ENCODE measurements at places on chromosomes 16 and 17.

DNA sequence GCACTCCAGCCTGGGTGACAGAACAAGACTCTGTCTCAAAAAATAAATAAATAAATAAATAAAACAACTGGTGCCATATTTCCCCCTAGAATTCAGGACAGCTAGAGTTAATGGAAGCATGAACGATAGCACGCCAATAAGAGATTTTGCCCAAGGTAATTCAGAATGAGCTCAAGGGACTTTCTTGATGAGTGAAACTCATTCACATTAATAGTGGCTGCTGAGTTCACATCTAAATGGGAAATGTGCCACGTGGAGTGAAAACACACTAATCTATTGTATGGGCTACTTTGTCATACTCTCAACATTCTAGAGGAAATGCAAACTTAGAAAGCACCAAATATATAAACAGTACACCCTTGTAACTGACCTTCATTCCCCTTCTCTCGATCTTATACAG, 47.4 kb upstream of the PSMD7 start:
- DNase-seq, result no peak

- DNase-seq, result peak; percentile 30
Observed at GRCh38 chr16:58409316-58409973, 17.2 kb downstream of the GINS3 start.

DNA sequence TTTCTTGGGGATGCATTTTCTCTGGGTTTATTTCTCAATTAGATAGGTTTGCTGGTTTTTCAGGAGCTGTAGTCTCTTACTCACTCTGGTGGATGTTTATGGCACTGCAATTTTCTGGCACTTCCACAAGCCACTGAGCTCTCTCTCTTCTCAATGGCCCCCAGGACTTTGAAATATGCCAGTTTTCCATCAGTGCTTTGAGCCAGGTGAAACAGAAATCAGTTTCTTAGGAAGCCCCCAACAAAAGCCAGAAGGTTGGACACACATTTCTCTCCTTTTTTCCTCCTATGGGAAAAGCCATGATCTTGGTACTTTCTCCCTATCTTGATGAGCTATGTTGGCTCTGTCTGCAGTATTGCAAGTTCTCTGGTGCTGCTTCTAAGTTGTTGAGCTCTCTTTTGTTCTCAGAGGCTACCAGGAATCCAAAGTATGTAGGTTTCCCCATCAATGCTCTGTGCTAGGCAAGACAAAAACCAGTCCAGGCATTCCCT, 90.7 kb upstream of the SMIM36 start:
- DNase-seq, result peak; percentile 40

DNA sequence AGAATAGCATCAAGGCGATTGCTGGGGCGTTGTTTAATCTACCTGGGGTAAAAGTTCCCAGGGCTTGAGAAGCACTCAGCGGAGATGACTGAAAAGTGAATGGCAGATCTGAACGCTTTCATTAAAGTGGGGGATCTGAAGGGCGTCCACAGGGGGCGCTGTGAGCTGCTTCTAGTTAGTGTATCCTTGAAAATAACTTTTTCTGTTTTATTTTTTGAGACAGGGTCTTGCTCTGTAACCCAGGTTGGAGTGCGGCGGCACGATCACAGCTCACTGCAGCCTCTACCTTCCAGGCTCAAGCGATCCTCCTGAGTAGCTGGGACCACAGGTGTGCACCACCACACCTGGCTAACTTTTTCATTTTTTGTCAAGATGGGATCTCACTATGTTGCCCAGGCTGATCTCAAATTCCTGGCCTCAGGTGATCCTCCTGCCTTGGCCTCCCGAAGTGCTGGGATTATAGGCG, 360.4 kb downstream of the SEC14L1 start:
- peak; percentile 55 for DNase-seq

- no peak for DNase-seq
Observed at GRCh38 chr16:69693916-69694315, 32.4 kb downstream of the NQO1 start.

GRCh38 chr17:9522074-9522473, 53.5 kb downstream of the STX8 start:
- DNase-seq, result peak; percentile 60

DNA sequence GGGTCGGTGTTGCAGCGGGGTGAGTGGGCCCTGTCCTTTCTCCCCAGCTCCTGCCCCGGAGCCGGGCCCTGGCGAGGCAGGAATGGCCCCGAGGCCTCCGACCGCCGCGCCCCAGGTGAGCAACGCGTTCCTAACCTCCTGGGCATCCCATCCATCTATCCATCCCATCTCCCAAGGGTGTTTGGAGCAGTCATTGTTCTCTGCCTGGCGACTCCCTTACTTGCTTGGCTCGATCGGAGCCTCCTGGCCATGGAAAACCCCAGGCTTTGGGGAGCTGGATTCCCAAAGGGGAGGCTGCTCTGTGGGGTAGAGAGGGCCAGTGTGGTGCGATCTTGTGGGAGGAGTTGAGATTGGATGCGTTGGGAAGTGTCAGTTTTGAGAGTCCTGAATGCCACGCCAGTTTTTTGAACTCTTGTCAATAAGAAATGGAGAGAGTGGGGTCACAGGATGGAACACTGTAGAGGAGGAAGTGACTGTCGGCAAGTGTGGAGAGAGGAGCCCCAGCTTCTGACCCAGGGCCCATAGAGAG, 684 bp downstream of the ZFP90 start:
- DNase-seq, result peak; percentile 16

GRCh38 chr17:28527859-28528258, 21.7 kb downstream of the FOXN1 start:
- DNase-seq, result no peak

- DNase-seq, result no peak
Observed at GRCh38 chr17:57577751-57578607, 167.1 kb downstream of the CCDC182 start.

- DNase-seq, result peak; percentile 40
Observed at GRCh38 chr17:35373984-35374765, 754 bp upstream of the SLFN11 start.

DNA sequence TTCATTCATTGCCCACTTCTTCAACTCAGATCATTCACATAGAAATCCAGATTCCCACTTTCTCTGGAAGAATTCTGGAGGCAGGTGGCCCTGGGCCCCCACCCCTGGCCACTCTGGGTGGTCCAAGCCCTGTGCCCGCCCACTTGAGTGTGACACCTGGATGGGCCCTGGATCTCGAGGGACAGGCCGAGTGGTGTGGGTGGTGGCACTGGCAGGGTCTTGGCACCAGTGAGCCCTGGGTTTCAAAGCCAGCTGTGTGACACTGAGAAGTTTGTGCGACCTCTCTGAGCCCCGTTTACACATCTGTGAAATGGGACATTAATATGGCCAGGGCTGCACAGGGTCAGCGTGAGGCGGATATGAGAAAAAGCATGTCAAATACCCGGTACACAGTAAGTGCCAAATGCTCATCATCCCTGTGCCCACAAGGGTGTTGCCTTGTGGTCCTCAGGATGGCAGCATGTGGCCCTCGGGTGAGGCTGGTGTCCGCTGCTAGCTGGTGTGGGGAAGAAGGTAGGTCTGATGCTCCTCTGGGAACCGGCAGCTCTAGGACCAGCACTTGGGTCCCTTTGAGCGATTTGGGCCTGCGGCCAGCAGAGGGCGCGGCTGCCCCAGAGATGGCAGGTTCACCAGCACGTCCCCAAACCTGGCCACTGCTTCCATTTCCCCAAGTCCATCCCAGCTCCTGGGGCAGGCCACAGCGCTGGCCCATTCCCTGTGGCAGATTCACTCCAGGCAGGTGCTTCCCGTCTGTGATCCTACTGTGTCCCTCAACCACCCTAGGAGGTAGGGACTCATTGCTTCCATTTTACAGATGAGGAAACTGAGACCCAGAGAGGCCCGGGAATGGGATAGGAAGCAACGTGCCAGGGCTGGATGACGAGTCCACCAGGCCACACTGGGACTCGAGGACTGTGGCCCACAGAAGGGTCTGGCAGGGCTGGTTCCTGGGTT, 3.6 kb downstream of the OSGIN1 start:
- DNase-seq, result peak; percentile 68

- DNase-seq, result no peak
Observed at GRCh38 chr16:68900009-68900408, 56.7 kb downstream of the TANGO6 start.

DNA sequence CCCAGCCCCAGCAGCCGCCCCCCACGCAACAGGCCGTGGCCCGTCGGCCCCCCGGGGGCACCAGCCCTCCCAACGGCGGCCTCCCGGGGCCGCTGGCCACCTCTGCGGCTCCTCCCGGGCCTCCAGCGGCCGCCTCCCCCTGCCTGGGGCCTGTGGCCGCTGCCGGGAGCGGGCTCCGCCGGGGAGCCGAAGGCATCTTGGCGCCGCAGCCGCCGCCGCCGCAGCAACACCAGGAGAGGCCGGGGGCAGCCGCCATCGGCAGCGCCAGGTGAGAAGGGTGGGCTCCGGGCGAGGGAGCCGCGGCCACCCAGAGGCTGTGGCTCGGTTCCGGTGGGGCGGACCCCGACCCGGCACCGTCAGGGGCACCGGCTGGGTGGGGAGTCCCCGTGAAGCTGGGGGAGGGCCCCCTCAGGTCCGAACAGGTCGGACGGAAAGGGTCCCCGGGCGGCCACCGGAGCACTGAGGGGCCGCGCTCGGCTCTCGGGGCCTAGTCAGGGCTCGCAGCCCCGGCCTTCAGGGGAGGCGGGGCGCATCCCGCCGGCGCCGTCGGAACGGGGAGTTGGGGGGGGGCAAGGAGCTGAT, 583 bp downstream of the ATXN2L start:
- DNase-seq, result no peak

GRCh38 chr17:81391936-81392908, 3.0 kb upstream of the BAHCC1 start:
- no peak for DNase-seq

DNA sequence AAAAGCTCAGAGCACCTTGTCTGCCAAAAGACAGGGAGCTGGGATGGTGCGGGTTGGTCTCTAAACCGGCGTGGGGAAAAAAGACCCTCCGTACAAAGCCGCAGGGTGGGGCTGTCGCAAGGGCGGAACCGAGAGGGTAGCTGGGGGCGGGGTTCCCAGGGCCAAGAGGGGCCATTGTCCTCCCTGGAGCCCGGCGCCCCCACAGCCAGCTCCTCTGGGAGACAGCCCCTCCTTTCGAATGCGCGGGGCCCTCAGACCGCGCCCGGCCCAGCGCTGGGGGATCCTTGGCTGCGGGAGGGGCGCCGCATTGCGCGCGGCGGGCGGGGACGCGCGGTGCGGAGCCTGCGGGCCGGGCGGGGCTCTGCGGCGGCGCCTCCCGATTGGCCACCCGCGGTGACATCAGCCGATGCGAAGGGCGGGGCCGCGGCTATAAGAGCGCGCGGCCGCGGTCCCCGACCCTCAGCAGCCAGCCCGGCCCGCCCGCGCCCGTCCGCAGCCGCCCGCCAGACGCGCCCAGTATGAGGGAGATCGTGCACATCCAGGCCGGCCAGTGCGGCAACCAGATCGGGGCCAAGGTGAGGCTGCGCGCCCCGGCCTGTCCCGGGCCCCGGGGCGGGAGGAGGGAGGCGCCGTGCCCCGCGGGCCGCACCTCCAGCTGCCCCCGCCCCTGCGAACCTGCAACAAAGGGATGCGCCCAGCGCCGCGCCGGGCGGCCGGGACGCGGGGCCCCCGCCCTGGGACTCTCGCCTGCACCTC, at the start of gene TUBB3:
TSS of gene TUBB3 (plus strand) at position 459 of the 756 bp plus-strand sequence. CDS start at position 519, 60 bp downstream.
- DNase-seq, result peak; percentile 94

DNA sequence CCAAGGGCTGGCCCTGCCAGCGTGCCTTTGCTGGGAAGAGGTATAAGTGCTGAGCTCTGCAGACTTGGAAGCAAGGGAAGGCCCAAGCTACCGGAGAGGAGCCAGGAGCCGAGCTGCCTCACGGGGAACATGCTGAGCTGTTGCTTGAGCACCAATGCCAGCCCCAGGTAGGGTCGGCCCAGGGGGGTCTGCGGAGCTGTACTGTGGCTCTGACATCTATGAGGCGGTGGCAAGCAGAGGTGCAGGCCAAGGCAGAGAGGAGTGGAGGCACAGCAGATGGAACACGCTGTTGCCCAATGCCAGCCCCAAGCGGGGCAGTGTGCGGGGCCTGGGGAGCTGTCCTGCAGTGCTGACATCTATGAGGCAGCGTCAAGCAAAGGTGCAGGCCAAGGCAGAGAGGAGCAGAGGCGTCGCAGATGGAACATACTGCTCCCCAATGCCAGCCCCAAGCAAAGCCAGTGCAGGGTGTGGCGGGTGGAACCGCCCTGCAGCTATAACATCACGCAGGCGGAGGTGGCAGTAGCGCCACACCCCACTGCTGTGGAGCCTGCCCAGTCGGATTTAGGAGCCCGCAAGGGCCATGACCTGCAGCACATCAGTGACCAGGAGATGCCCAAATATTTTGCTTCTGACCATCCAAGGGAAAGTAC, 10.0 kb downstream of the GGA2 start:
- DNase-seq, result no peak

DNA sequence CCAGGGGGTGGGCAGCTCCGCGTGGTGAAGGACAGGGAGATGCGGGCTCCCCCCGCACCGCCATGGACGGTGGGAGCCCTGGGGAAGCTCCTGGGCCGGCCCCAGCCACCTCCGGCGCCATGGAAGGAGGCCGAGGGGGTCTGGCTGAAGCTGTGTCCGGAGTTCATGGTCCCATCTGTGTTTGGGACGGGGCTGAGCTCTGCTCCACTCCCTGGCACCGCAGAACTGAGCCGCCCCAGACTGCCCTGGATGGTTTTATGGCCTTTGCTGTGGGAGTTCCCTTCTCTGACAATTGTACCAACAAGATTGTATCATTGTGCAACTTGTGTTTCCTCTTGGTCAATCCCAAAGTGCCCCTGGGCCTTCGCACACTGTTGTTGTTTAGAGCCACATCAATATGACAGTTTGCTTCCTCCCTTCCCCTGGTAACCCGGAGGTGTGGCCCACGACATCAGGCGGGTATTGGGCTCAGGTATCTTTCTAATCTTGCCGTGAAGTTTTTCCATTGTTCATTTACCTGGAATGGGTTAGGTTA, 942 bp downstream of the KRT23 start:
- no peak for DNase-seq

DNA sequence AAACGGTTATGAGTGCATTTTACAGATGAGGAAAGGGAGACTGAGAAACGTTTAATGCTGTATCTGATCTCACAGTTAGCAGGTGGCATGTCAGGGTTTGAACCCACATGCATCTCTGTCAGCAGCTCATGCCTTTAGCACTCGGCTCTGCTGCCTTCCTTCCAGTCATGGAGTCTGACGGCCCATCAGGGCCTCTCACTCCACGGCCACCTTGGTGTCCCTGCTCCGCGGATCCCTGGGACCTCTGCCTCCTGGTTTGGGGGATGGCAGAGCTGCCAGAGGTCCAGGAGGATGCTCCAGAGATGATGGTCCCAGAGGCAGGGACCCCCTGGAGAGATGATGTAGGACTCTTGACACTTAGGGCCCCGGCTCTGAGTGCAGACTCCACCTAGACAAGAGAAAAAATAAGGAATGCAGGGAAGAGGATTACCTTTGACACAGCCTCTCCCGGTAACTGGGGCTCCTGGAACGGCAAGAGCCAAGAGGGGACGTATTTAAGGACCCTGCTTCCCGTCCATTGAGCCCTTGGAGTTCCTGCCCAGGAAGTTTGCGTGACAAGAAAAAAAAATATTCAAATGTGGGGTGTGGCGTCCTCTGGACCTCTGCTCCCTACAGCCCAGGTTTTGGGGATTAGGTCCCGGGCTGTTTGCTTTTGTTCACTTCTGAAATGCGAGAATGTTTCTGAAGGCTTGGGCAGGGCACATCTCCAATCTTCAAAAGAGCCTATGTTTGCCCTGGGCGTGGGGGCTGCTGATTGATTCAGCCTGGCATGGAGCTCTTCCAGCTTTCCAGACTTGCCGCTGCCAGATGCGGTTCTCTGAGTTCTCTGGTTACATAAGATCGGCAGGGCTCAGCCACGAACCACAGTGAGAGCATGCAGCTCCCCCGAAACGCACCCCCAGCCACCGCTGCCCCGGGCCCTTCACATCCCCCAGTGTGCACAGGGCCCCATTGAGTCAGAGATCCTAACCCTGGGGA, at the start of gene ALDH3A1:
TSS of gene ALDH3A1 (minus strand) at position 470 of the 978 bp plus-strand sequence. CDS start 3,169 bp downstream, outside the sequence.
- DNase-seq, result peak; percentile 99

- no peak for DNase-seq
Observed at GRCh38 chr16:55470533-55471371, 8.2 kb upstream of the MMP2 start.

- DNase-seq, result no peak
Observed at GRCh38 chr17:46952115-46952514, 26.9 kb downstream of the RPRML start.
